Mucosa of gallbladder (tissue), 1 donor: ENCODE measurements at places on chromosomes 3 and 15. TPM values are rescaled to one million over a fixed set of nuclear protein-coding genes. Genes with fewer than 3 reads are reported as not detected.
A peak's percentile ranks its signal among the peaks of the same experiment; 100 is the strongest.

Gene ARGFX
- total RNA-seq, result not detected

Gene BLM
- 1.2 TPM for total RNA-seq

DNA sequence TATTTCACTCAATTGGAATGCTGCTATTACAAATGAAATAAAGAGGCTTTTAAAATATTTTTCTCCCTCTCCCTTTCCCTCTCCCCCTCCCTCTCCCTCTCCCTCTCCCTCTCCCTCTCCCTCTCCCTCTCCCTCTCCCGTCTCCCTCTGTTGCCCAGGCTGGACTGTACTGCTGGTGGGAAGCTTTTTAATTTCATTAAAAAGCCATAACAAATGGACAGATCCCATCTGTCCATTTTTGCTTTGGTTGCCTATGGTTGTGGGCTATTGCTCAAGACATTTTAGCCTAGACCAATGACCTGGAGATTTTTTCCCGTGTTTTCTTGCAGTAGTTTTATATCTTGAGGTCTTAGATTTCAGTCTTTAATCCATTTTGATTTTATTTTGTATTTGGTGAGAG is 107.2 kb upstream of the LRRC3B start:
- no peak for DNase-seq

DNA sequence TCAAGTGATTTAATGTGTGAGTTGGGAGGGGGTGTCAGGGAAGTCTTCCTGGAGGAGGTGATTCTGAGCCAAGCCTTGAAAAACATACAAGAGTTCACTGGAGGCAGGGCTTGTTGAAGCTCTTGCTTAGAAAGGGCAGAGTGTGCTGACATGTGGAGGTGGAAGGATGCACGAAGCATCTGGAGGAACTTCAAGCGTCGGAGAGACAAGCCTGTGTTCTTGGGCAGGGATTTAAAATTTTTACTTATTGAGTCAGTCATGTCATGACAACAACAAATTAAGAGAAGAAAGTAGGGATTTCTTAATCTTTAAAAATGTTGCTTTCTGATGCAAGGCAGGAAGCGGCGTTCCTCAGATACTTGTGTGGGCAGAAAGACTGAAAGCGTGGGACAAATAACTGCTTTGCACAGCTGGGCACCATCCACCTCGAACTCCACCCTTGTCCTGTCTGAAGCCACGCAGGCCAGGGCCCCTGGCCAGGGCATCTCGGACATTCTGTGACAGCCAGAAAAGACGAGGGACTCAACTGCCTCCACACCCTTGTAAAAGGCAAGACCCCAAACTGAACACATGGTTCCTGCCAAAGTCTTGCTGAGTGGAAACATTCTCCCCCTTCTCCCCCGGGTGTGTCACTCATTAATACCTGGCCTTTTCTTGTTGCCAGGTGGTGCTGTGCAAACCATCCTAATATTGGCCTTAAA is 6.9 kb upstream of the IL16 start:
- peak; percentile 51 for DNase-seq
